ENCODE measurements at places on chromosomes 7 and 10.

- DNase-seq: no peak
Measured at GRCh38 chr10:78066012-78066411, 32.3 kb downstream of the RPS24 start.

- no peak for DNase-seq
Measured at GRCh38 chr7:106054156-106054910, 57.8 kb downstream of the SYPL1 start.

- DNase-seq: no peak
Measured at GRCh38 chr7:71488308-71488707, 356.4 kb downstream of the GALNT17 start.

- DNase-seq: peak; percentile 17
Measured at GRCh38 chr10:63887023-63887589, 365.9 kb downstream of the REEP3 start.

DNA sequence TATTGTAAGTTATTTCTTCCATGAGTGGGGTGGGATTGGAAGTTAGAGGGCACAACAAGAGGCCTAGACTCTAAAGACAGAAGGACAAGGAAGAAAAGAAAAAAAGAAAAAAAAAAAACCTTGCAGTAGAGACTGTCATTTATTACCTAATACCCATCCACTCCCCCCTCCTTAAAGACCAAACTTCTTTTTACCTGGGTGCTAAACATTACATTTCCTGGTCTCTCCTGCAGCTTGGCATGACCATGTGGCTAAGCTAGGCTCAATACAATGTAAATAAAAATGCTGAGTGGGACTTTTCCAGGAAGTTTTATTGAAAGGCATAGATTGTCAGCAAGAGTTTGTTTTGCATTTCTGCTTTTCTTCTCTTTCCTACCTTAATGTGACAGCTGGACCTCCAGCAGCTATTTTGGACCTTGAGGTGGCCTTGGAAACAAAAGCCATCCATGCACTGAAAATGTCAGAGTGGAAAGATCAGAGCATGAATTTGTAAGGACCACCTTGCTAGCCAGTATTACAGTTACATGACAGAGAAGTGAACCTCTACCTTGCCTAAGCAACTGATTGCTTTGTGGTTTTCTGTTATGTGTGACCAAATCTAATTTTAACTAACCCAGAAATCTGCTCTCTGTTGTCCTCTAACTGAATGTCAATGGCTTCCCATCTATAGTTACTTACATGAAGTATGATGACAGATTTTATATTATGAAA lies 81.3 kb upstream of the SFMBT2 start:
- DNase-seq: no peak

DNA sequence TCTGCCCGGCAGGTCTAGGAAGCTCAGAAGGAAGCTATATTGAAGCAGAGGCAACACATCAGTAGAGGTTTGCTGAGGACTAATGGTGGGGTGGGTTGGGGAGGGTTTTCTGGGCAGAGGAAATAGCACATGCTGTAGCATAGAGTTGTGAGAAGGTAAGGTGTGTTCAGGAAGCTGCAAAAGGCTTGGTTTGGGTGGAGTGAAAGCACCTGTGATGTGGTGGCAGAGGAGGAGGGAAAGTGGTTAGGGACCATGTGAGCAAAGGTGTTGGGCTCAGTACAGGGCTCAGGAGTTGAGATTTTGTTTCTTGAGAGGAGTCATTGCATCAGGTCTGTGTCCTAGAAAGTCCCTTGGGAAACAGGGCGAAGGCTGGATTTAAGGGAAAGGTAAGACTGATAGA lies 294.6 kb downstream of the SORCS3 start:
- DNase-seq: no peak
